Left lung (tissue), 14 donors: ENCODE measurements at places on chromosomes 4 and X. TPM values are rescaled to one million over a fixed set of nuclear protein-coding genes. Genes with fewer than 3 reads are reported as not detected.

- no peaks in the 10 kb centered on the region for H3K27me3 ChIP-seq
- no peak overlapping the region for H3K4me3 ChIP-seq
- no peak for DNase-seq
- no peak overlapping the region for H3K27ac ChIP-seq
- no peaks in the 10 kb centered on the region for H3K36me3 ChIP-seq
- no peaks in the 10 kb centered on the region for H3K4me1 ChIP-seq
Measured at GRCh38 chr4:83440899-83441298, 14.7 kb downstream of the HELQ start.

- H3K36me3 ChIP-seq = no peaks in the 10 kb centered on the region
- no peaks in the 10 kb centered on the region for H3K4me1 ChIP-seq
- DNase-seq = no peak
Measured at GRCh38 chr4:109691411-109691920, 11.8 kb downstream of the CASP6 start.

DNA sequence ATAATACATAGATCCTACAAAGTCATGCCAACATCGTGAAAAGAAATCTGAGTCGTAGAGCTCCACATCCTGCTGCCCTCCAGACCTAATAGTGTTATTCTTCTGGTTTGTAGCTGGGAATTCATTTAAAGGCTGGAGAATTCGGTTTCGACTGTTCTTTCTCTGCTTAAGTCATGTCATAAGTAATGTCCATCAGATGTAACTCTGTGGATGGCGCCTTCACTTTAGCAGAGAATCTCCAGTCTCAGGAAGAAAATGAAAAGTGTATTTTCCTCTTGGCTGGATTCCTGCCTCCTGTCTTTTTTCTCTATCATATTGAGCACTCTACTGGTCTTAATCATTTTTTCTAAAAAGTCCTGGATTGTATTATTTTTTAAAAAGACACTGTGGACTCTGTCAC lies 117.0 kb downstream of the PALLD start:
- H3K36me3 ChIP-seq = no peaks in the 10 kb centered on the region
- H3K4me3 ChIP-seq = no peak overlapping the region
- no peaks in the 10 kb centered on the region for H3K4me1 ChIP-seq
- no peaks in the 10 kb centered on the region for H3K27me3 ChIP-seq
- no peak overlapping the region for H3K27ac ChIP-seq

- no peak for DNase-seq
- H3K27ac ChIP-seq = no peak overlapping the region
- H3K27me3 ChIP-seq = no peaks in the 10 kb centered on the region
- no peaks in the 10 kb centered on the region for H3K4me1 ChIP-seq
Measured at GRCh38 chrX:118474586-118474985, 21.0 kb upstream of the DOCK11 start.

DNA sequence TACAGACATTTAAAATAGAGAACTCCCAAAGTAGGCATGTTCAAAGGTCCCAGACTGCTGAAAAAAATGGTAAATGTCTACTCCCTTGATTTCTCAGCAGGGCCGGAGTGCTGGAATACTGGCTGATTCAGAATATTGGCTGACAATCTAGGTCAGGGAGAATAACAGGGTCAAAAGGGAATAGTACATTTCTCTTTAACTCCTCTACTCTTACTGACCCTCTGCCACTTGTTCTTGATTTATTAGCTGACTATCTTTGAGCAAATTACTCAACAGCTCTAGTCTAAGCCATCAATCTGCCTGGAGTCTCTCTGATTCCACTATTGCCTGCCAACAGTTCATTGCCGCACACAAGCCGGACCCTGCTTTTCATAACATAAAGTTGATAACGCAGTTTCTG lies 19.7 kb upstream of the NWD2 start:
- no peaks in the 10 kb centered on the region for H3K4me1 ChIP-seq
- no peak overlapping the region for H3K27ac ChIP-seq
- no peaks in the 10 kb centered on the region for H3K36me3 ChIP-seq
- H3K4me3 ChIP-seq = no peak overlapping the region

DNA sequence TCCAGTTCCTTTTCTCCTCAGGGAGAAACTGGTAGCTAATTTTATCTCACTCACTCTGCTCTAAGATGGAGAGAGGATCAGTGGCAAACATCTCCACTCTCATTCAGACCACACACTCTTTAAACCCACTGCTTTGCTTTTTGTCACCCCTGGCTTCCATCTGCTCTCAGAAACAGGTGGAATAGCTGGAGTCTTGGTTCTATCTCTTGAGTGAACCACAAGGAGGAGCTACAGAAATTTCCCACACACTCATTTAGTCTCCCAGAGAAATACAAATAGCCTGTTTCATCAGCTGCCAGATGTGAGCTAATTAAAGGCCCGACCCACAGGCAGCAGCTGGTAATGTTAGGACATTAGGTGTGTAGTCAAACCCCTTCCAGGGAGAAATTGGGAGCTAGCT lies 96.6 kb downstream of the STPG2 start:
- no peak overlapping the region for H3K27ac ChIP-seq
- H3K27me3 ChIP-seq = no peaks in the 10 kb centered on the region
- H3K4me3 ChIP-seq = no peak overlapping the region
- DNase-seq = no peak
- H3K36me3 ChIP-seq = no peaks in the 10 kb centered on the region

DNA sequence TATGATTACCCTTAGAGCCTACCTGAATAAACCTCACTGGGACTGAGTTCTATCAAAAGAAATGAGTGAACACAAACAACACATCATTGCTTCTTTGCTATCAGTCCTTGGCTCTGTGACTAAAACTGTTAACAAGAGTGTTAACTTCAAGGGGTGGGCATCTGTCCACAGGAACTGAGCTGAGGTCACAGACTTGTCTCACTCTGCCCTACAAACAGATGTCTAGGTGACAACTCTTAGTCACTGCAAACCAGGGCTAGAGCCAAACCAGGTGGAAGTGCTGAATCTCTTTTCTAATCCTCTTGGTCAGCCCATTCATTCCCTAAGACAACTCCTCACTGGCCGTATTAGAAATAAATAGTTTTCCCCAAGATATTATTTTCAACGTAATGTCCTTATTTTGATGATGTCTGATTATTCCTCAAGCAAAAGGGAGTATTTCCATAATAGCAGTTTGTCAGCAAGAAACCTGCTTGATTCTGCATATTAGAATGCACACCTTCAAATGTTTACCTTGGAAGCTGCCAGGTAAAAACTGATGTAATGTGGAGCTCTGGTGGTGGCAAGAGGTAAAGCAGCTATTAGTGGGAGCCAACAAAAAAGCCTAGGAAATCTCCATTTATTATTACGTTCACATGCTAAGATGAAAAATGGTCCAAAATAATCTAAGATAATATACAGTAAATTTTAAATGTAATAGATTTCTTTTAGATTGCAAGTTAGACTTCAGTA lies 4.0 kb downstream of the COL25A1 start:
- H3K27ac ChIP-seq = no peak overlapping the region
- peaks cover 68% of the 10 kb centered on the region for H3K27me3 ChIP-seq

CCDC158 gene
- total RNA-seq = 0.61 TPM

ING2 gene
- 9.8 TPM for total RNA-seq

FGG gene
- 11.2 TPM for total RNA-seq
